ENCODE measurements at places on chromosomes 4 and X.

GRCh38 chrX:31093639-31093975, 21.8 kb upstream of the FTHL17 start:
- DNase-seq = no peak

GRCh38 chr4:73892966-73893365, 23.8 kb downstream of the CXCL1 start:
- DNase-seq = no peak

GRCh38 chr4:69860521-69861298, 765 bp upstream of the SULT1E1 start:
- no peak for DNase-seq

DNA sequence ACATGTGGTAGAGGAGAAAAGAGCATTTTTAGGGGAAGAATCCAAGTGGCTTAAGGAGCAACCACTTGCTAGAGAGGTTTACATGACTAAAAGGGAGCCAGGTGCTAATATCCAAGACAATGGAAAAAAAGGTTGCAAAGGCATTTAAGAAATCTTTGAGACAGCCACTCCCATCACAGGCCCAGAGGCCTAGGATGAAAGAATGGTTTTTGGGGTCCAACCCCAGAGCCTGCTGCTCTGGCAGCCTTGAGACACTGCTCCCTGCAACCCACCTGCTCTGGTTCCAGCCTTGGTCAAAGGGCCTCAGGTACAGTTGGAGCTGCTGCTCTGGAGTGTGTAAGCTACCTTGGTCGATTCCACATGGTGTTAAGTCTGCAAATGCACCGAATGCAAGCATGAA, 84.1 kb upstream of the FREM3 start:
- DNase-seq = no peak

GRCh38 chrX:95974096-95974470, 710.6 kb upstream of the DIAPH2 start:
- DNase-seq = no peak

DNA sequence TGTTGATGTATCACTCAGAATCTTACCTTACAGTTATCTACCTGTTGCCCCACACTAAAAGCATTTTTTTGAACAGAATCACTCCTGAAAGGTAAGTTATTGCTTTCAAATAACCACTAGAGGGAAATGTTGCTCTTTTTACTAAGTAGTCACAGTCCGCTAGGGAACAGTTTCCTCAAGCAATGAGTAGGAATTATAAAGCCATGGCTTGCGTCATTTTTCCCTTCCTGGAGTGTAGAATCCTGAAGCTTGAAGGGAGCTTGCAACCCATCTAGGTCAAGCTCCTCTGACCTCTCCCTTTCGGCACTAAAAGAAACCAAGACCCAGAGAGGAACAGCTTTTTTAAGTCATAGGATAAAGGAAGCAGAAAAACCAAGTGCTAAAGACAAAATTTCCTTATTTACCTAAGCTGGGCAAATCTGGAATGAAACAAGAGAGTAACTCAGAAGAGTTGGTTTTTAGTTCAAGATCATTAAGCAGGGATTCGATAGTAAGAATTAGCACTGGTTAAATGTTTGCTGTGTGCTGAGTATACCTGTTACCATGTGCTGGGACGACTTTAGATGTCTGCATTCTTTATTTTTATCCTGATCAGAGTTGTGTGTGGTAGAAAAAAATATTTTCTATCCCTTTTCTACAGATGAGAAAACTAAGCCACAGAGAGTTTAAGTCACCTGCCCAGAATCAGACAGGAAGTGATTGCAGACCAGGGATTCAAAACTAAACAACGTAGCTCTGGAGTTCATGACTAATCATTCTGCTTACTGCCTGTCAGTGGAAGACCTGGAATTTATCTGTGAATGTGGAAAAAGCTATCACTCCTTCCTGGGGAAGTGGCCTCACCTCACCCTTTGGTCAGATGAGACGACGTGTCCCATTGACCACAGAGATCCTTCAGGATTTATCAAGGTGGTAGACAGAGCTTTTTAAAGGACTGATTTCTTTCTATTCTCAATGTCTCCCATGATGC, 631.5 kb downstream of the RAB28 start:
- no peak for DNase-seq

DNA sequence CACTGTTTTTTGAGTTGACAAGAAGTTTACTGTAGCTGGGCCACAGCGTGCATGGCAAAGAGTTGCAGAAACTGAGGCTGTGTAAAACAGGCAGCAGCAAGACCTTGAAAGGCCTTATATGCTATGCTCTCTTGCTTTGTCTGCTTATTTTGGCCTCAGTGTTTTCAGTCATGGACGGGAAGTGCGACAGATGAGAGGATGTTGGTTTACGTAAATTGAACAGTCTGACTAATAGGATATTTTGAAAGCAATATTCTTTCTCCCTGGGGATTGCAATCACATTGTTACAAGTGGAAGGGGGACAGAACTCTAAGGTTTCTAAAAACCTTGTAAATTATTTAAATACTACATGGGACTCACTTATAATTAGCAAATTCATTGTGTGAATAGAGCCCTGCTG, 32.2 kb upstream of the MAGEA10 start:
- DNase-seq = no peak
